Stimulated activated CD8-positive, alpha-beta memory T cell treated with anti-CD3 and anti-CD28 coated beads, Interleukin-7, amount 100 ng/mL, for 4 hours (primary cell): ENCODE measurements at places on chromosomes 16 and 17.

DNA sequence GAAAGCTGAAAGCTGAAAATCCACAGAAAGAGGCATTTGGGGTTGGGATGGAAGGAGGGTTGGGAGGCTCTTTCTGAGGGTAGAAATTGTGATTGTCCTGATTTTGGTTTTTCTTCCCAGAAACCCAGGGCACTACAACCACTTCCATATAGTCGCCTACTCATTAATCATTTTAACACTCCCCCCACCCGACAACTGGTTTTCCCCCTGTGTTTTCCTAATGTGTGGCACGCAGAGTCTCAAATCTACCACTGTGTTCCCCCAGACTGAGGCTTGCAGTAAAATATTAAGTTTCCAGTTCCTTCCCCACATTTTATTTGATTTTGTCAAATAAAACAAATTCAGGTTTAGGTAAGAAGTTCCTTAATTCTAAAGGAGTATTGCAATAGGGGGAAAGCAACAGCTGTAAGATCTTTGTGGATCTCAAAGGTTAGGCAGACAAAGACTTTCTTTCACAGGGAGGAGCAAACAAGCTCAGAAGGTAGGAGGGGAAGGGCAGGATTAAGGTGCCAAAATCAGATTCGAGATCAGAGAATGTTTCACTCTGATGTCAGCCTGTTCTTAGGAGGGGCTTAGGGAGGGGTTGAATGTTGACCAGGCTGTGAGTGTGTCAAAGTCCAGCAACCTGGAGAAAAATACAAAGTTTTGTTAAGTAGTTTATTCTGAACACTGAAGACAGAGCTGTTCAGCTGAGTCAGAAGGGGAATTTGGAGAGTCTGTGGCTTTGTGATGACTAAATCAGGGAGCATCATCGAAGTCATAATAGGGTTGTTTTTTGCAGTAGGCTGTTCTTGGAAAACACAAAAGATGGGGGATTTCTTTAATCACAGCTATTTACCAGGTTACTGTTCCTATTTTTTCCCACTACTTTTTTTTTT, 3.6 kb downstream of the ZNF267 start:
- peak; percentile 28 for DNase-seq

DNA sequence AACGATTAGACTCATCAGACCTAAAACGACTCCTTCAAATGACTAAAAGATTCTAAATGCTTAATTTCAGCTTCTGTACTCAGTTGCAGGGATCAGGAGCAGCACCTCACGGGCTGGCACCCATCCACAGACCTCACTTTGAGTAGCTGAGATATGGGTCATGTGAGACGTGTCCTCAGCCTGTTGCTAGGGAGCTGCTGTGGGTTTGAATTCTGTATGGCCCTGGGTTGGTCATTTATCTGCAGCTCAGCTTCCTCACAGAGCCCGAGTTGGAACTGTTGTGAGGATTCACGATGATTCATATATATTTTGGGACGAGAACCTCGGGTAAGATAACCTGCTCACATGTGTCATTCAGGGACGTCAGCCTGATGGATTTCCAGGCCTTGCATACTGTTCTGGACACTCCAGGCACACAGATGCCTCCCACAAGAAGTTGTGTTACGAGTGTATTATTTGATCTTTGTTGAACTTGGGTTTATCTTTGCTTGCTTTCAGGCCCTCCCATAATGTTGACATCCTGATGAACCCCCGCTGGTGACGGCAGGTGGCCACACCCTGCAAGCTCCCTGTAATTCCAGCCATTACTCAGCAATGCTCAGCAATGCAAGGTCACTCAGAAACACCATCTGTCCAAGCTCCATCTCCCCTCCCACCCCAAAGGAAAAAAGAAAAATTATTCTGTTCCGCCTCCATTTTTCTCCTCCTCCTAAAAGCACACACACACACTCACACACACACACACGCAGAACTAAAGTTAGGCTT, 137.6 kb downstream of the RBFOX3 start:
- DNase-seq = no peak

GRCh38 chr17:75011401-75012095, 922 bp upstream of the MRPL58 start:
- no peak for DNase-seq

DNA sequence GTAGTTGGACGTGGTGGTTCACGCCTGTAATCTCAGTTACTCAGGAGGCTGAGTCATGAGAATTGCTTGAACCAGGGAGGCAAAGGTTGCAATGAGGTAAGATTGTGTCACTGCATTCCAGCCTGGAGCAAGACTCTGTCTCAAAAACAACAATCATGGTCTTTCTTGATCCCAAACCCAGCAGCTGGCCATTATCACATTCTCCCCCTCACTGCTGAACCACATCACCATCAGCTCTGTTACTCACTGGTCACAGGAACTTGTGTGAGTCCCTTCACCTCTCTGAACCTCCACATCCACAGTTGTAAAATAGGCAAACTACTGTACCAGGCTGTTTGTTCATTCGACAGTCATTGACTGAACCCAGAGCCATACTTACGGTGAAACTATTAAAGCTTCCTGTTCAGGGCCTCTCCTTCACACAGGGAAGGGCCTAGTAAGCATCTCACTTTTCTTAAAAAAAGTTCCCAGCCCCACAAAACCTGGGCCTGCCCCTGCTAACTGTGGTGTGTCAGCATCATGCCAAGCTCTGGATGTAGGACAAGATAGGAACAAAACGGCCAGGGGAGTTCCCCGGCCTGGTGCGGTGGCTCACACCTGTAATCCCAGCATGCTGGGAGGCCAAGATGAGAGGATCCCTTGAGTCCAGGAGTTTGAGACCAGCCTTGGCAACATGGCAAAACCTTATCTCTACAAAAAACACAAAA, 104.7 kb downstream of the COPRS start:
- no peak for DNase-seq

DNA sequence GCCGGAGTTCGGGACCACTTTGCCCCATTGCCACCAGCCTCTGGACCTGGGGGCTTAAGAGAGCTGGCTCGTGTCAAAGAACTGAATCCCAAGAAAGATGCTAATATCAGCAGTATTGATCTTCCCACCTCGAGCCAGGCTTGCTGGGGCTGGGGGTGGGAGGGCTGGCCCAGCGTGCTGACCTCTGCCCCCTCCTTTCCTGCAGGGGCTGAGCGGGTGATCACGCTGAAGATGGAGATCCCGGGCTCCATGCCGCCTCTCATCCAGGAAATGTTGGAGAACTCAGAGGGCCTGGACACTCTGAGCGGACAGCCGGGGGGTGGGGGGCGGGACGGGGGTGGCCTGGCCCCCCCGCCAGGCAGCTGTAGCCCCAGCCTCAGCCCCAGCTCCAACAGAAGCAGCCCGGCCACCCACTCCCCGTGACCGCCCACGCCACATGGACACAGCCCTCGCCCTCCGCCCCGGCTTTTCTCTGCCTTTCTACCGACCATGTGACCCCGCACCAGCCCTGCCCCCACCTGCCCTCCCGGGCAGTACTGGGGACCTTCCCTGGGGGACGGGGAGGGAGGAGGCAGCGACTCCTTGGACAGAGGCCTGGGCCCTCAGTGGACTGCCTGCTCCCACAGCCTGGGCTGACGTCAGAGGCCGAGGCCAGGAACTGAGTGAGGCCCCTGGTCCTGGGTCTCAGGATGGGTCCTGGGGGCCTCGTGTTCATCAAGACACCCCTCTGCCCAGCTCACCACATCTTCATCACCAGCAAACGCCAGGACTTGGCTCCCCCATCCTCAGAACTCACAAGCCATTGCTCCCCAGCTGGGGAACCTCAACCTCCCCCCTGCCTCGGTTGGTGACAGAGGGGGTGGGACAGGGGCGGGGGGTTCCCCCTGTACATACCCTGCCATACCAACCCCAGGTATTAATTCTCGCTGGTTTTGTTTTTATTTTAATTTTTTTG, 8.5 kb downstream of the GJD3 start:
- DNase-seq = no peak

DNA sequence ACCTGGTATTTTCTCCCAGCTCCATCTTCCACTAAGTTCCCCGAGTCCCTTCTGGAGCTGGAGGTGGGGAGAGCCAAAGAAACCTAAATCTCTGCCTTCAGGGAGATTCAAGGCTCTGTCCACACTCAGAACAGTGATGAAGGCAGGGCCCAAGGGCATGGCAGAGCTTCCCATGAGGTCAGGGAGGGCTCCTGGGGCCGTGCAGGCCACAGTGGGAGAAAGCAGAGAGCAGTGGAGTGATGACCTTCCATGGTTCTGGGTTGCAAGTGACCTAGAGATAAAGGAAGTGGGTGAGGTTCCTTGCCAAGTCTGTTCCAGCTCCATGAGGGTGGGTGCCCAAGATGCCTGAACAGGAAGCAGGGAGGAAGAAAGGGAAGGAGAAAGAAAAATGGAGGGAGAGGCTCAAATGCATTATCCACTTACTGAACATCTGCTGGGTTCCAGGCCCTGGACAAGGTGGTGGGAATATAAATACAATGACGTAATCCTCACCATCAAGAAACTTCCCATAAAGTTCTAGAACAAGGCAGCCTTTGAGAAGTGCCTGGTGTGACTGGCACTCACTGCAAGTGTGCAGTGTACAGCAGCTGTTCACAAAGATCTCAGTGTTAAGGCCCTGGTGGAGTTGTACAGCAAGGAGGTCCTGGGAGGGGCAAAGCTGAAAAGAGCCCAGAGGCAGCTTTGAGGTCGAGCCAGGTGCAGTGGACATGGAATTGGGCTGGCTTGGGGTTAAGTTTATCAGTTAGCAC, 13.3 kb downstream of the TBKBP1 start:
- no peak for DNase-seq

DNA sequence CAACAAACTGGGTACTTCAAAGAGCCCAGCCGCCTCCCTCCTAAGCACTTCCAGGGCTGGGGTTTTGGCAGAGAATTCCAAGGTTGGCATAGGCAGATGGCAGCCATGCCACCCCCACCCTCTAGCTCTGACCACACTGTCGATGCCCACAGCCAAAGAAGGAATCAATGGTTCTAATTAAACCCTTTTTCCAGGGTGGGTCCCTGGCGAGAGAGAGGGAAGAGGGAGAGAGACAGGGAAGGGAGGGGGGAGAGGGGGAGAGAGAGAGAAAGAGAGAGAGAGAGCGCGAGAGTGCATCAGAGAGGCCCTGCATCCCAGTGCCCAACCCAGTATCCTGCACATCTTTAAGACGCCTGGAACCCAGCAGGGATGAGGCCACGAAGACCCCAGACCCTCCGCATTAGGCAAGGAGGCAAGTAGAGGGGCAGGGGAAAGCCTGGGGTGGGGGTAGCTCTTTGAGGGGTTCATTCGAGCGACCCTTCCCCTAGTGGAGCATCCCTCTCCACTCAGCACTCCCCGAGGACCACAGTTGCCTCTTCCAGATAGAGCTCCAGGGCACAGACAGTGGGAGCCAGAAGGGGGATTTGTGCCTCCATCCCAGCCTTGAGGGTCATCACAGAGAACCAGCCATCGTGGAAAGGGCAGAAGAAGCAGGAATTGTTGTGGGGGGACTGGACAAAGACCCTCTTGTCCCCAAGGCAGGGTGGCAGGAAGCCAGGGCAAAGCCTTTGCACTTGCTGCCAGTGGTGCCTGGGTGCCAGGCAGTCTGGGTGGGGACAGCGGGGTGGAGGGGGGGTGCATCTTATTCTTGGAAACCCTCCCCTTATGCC, 2.6 kb downstream of the SRCIN1 start:
- DNase-seq = no peak

- no peak for DNase-seq
Observed at GRCh38 chr17:1108478-1108764, 71.4 kb downstream of the ABR start.

DNA sequence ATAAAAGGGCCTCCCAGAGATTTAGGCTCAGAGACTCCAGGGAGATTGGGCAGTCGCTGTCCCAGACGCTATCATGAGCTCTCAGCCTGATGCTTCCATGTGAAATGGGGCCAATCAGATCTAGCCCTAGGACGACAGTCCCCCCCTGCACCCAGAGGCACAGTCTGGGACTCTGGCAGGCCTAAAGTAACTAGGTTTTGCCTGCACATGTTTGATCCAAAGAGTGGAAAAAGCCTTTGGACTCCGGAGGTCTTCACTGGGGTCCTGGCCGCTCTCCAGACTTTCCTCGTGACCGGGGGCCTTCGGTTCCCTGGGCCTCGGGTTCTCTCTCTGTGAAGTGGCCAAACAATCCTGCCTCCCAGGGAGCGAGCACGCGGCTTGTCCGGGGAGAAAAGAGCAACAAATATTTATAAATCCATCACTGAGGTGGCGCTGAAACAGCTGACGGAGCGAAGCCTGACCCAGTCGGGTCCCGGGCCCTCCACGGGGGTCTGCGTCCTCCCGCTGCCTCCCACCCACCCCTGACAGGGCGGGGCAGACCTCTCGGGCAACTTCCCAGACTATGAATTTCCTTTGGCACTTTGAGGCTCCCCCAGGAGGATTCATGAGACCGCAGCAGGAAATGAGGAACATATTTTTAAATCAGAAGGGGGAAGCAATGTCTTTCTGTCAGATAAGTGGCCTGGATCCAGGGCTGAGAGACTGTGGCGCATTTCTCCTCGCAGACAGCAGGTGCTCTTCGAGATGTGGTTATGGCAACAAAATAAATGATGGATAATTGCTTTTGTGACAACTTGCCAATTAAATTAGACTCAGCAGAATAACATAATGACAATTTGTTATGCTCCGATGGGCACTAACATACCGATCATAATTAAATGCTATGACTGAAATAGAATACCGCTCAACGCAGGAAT, 38.9 kb downstream of the MRPS23 start:
- DNase-seq = no peak

DNA sequence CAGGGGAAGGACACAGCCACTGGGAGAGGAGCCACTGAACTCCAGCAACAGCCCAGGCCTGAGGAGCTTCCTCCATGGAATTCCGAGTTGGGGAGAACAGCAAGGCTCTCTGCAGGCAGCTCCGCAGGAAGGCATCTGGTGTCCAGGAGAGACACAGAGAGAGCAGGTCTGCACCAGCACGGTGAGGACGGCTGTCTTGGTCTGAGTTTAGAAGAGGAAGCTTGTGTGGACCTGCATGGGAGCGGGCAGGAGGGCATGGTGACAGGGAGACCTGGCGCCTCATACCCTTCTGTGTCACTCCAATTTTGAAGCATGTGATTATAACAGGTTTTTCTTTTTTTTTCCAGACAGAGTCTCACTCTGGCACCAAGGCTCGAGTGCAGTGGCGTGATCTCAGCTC, 6.4 kb downstream of the SLC38A10 start:
- DNase-seq = no peak

- no peak for DNase-seq
Observed at GRCh38 chr16:55567382-55567781, 898 bp downstream of the CAPNS2 start.

- no peak for DNase-seq
Observed at GRCh38 chr16:49534901-49535610, 161.5 kb downstream of the C16orf78 start.

- DNase-seq = no peak
Observed at GRCh38 chr16:12348733-12349704, 372.5 kb downstream of the SNX29 start.

- no peak for DNase-seq
Observed at GRCh38 chr17:50635982-50636803, 1.5 kb downstream of the ABCC3 start.

DNA sequence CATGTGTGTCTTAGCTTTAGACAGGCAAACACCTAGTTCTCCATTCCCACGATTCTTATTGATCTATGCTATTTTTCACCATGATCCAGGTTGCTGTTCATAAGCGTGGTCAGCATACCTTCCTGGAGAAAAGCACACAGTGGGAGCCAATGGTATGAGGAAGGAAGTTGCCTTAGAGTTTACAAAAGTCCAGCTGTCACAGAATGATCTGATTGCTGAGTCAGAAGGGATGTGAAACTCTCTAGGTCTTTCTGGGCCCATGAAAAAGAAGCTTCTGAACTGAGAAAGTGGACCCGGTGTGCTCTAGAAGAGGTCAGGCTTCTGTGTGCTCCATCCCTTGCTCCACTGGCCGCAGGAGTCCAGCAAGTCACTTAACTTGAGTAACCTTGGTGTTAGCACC, 71.0 kb upstream of the CCL1 start:
- no peak for DNase-seq
